ENCODE measurements at places on chromosomes 5 and 9.
A peak's percentile ranks its signal among the peaks of the same experiment; 100 is the strongest.

DNA sequence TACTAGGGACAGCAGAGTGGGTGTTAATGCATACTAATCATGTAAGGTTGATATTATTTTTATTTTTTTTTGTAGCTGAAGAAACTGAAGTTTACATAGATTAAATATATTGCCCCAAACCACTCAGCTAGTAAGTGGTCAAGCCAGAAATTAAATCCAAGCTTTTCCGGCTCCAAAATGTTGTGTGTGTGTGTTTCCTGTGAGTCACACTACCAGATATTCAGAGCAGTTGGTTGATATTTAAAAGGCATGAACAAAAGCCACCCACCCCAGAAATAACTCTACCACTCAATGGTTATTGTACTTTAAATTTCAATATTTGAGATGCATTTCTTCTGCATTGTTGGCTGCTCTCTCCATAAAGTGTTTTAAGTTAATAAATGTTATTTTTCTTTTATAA is 29.5 kb downstream of the KCNN2 start:
- DNase-seq: peak; percentile 10

- DNase-seq: no peak
Measured at GRCh38 chr9:84325347-84325973, 15.1 kb downstream of the SLC28A3 start.

DNA sequence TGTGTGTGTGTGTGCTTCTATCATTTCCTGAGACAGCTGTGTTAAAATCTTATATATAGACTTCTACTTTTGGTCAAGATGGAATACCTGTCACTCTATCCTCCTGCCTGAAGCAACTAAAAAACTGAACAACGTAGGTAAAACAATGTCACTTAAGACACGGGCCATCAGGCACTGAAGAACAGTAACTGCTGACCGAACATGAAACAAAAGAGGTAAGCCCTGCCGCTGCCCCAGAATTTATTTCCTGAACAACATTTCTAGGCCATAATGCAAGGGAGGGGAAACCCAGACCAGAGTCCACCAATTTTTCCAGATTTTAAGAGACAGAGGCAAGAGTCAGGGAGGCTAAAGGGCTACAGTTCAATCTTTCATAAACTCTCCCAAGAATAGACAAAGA is 156.0 kb downstream of the CDC42SE2 start:
- no peak for DNase-seq

DNA sequence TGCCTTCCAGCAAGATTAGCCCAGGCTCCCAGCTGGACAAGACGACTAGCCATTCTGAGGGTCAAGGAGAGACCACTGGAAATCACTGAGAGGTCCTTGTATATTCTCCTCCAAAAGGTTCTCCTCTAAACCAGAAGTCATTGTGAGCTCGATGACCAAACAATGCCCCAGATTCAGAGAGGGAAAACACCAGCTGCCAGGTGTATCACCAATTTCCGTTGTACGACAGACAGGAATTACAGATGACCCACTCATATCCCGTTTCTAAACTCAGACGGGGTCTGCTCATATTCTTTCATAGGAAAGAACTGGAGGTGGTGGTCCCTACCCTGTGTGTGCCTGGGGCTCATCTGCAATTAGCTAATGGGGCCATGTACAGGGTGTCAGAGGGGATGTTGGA is 14.2 kb downstream of the FAXDC2 start:
- DNase-seq: no peak

DNA sequence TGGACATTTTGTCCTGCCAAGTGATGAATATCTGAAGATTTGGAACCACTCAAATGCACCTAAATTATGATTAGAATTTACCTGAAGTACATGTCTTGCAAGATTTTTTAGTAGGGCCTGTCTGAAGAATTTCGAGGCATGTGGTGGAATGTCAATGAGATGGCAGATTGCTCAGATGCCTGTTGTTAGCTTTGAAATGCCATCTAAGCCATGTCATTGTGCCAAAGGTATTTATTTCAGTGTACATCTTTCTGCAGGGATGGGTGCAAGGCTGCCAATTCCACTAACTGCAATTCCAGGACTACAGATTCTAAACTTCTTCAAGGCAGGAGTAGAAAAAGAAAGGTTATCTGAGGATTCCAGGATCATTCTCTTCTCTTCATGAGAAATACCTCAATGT is 9.1 kb upstream of the GNAQ start:
- no peak for DNase-seq

DNA sequence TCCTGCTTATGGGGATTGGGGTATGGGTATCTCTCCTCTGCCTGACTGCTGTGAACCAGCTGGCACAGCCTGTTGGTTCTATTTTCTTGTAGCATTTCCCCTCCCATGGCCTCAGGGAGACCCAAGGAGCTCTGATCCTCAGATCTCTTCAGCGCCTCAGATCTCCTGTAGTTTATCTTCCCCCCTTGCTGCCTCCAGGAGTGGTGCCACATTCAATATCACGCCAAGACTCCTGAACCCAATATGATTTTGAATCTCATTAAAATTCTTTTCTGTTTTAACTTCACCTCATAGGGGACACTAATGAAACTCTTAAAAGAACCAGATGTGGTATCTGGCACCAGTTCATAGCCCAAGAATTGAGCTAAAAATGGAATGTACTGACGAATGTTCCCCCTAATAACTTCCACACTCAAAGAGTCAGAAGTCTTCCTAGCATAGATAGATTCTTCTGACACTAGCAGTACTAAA is 59.6 kb upstream of the LIFR start:
- DNase-seq: no peak

- DNase-seq: peak; percentile 30
Measured at GRCh38 chr9:112380102-112380824, at the start of gene HSDL2. HSDL2 (plus strand) TSS chr9:112380108; CDS start chr9:112380164, 56 bp downstream.

DNA sequence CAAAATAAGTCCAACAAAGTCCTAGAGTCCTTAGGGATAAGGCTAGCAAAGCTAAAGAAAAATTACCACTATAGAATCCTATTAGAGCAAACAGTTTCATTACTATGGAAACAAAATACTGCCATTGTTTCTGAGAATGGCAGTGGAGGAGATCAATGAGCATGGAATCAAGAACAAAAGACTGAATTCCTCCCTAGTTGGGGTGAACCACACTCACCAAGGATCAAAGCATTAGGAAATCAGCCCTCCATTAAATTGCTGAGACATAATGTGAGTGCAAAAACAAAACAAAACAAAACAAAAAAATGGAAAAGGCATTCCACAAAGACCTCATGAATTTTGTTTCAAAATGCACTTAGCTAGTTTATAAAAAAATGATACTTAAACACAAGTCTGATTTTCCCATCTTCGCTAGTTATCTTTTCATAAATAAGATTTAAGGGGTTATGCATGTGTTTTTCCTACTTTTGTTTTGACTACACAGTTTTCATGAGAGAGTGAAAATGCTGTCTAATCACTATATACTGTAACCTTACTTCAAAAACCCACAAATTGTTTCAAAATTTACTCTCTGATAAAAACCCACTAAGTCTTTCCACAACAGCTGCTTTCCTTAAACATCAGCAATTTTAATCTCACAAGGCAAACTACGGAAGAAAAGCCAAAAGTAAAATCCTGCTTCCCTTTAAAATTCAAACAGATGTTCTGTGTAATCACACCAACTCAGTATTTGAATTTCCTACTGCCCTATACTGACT is 9.7 kb downstream of the SERINC5 start:
- DNase-seq: no peak

- DNase-seq: peak; percentile 49
Measured at GRCh38 chr5:96868603-96869371, 7.5 kb upstream of the ERAP2 start.

- no peak for DNase-seq
Measured at GRCh38 chr9:15469406-15469805, 41.4 kb downstream of the PSIP1 start.

DNA sequence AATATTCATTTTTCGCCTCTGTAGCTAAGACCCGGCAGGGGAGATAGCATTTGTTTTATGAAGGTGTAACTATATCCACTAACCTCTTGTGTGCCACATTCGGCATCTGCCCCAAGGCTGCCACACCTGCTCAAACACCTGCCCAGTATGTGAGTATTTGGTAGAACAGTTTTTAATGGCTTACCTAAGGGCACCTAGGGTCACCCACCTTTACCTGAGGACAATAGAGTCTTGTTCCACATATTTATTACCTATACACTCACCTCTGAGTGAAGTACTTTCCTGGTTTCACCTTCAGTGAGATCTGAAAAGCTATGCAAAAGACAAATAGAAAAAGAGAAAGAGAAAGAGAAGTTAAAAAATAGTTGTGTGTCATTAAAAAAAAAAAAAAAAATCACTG is 68.0 kb upstream of the PIP5K1B start:
- DNase-seq: no peak

DNA sequence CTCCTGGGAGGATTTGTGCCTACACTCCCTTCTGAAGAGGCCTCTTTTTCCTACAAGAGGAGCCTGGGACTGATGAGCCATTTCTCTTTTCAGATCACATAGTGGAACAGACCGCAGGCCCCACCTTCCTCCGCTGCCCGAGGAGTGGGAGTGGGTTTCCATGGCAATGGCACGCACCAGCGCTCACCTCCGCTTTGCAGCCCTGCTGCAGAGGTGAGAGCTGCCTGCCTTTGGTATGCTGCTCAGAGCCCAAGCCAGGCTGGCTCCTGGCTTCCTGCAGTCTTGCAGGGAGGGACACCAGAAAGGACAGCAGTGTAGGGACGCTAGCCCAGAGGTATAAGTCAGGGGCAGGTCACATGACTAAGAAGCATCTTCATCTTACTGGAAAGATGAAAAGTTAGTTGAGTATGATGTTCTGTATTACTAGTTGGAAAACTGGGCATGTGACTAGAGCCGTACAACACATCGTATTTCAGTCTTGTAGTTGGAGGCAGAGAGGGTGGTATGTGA is 12.4 kb downstream of the PTTG1 start:
- DNase-seq: no peak

GRCh38 chr5:132457371-132458225 is 33.0 kb downstream of the IRF1 start:
- DNase-seq: no peak

DNA sequence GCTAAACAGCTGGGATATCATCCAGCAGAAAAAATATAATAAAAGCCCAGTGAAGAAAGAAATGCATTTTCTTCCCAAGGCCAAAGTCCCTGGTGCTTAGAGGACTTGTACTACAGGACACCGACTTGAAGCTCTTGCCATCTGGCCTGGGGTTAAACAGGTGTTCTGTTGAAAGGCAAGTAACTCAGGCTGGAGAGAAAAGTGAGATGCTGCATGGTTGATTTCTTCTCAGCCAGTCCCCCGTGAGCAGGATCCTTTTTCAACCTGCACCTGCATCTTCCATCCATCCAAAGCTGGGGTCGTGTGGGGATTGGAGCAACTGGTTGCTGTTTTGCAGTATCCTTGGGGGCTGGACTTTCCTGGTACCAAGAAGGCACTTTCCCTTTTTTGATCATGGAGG is 146.1 kb upstream of the RPS23 start:
- no peak for DNase-seq

- no peak for DNase-seq
Measured at GRCh38 chr5:171415115-171415730, 4.2 kb upstream of the FGF18 start.

DNA sequence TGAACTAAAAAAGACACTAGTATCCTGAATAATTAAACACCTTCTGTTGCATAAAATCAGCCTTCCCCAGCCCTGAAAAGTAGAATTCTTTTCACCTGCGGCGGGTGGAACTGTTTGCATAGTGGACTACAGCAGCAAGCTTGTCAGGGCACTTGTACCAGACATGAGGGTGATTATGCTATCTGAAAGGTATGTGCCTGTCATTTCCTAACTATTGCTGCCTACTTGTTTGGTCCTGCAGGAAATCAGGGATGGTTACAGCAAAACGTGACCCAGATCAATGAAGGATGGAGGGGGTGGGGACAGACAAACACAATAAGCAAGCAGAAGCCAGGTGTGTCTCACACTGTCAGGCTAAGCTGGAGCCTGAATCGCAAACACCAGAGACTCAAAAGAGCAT is 385.6 kb downstream of the MLLT3 start:
- DNase-seq: no peak

DNA sequence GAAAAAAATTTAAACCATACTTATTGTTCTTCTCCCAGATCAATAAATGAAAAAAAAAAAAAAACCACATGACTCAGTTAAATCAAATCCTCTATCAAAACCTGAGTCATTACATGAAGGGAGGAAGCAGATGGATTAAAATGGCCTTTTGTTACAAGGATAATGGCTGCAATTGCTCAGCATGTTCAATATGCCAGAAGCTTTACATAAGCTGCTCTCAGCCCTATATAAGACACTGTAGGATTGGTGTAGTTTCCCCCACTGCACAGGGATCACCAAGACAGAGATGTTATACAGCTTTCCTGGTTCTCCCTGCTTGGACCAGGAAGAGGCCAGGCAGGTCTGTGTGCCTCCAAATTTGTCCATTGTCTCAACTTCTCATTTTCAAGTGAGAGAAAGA is 101.6 kb upstream of the MAP1B start:
- no peak for DNase-seq

GRCh38 chr9:13109781-13110180 is 169.7 kb downstream of the MPDZ start:
- DNase-seq: no peak

DNA sequence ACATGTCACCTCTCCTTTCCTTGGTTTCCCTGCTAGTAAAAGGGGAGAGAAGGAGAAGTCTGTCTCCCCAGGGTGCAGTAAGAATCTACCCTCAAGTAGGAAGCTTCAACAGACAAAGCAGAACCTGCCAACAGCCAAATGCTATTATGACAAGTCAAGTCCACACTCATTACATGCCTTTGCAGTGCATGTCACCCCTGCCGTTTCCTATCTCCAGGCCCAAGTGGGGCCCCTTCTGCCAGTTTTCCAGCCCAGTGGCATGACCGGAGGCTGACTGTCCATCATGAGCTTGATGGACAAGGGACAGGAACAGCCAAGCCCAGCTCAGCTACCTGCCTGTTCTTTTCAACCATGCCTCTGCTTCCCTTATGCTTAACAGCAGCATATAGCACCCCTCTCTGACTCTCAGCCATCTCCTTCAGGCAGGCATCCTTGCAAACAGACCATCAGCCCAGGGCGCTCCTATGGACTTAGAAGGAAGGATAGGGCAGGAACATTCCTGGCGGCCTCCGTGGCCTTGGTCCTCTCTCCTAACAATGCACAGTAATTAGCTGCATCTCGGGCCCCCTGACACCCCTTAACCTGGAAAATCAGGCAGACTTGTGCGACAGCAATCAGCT is 107.2 kb upstream of the RAD23B start:
- no peak for DNase-seq

- DNase-seq: peak; percentile 32
Measured at GRCh38 chr5:1555011-1555807, 31.4 kb upstream of the LPCAT1 start.

DNA sequence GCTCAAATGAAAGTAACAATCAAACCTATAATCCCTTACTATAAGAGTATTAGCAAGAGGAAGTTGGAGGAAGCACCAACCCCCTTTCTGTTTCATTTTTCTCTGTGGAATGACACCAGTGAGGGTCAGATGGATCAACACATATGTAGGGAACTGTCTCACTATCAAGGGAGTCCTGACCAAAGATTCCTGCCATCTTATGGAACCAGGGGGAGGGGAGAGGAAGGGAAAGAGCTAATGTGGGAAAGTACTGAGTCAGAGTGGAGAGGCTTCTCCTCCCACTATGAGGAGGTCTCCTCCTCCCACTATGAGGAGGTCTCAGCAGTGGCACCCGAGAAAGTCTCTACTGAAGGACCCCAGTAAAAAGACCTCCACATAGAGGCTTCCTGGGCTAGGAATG is 73.3 kb upstream of the PCSK1 start:
- no peak for DNase-seq
